ENCODE measurements at places on chromosomes 12 and 14.

DNA sequence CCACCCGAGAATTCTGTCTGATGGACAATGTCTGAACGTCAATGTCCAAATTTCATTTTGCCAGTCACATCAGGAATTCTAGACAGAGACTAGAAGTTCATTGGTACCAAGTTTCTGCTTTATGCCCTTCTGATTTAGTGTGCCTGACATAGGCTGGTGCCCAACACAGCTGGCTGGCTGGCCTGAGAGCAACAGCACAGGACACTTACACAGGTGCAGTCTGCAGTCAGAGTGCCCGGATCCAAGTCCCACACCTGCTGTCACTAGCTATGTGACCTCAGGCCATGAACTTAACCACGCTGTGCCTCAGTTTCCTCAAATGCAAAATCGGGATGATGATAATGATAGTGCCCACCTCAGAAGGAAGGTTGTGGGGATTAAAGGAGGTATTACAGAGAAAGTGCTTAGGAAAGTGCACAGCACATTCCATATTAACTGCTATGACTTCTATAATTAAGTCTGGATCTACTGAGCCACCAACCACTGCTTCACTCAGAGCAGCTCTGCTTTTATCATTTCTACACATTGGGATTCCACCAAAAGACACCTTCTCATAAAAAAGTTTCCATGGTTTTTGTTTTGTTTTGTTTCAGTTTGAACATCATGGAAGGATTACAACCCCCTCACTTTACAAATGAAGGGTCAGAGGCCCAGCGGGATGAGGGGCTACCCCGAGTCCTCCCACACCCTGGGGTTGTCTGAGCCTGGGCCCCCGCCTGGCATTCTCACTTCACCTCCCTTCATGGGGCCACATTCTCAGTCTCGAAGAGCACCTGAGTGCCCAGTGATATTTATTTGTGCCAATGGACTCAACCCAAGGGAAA is 168.8 kb upstream of the BCL2L14 start:
- DNase-seq: no peak

DNA sequence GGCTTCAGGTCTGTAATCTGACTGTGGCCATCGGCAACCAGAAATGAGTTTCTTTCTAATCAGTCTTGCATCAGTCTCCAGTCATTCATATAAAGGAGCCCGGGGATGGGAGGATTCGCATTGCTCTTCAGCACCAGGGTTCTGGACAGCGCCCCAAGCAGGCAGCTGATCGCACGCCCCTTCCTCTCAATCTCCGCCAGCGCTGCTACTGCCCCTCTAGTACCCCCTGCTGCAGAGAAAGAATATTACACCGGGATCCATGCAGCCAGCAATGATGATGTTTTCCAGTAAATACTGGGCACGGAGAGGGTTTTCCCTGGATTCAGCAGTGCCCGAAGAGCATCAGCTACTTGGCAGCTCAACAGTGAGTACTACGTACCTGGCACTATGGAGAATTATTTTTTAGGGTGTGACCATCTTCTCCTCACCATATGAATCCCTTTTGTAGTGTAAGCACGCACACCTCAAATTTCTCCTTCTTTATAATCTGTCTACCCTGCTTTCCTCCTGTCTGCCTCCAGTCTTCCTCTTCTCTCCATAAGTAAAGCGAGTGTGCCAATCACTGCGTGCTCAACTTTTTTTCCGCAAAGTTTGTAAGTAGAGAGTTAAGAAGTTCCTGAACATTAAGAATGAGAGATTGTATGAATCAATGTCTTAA is at the start of gene TPH2:
Gene TPH2 (plus strand): TSS at position 118 of the 658 bp plus-strand sequence. CDS start 142 bp downstream, at position 260.
- peak; percentile 3 for DNase-seq

DNA sequence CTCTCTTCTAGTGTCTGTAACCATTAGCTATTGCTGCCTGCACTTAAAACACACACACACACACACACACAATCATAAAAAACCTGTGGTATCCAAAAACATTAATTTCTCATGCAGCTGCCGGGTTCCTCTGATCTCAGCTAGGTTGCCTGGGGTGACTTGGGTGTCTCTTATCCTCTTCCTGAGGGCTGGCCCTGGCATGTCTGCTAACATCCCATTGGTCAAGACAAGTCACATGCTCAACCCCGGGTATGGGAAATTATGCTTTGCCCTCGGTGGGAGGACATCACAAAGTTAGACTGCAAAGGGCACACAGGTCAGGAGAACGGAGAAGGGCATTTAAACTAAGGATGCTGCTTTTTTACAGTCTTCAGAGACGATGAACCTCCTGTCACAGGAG is 55.7 kb downstream of the TRPV4 start:
- no peak for DNase-seq

GRCh38 chr12:3081091-3081490 is 3.9 kb downstream of the TSPAN9 start:
- DNase-seq: no peak

DNA sequence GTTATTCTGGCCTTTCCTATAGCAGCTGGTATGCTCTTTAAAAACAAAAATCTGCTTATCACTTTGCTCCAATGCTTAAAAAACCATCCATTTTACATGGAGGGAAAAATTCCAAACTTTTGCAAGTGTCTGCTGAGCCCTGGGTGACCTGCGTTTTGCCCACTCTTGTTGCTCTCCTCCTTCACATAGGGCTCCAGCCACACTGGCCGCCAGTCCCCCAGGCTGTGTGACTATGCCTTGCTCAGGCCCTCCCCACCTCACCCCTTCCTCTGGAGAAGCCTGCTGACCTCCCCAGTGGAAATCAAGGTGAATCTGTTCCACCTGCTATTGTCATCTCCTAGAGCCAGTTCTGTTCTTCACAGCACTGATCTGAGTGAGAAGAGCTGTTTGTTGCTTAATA is 126.9 kb downstream of the SLC25A47 start:
- DNase-seq: no peak

- DNase-seq: no peak
These were observed 3.9 kb downstream of the BCAT1 start for GRCh38 chr12:24945039-24945438.

- no peak for DNase-seq
These were observed 84.8 kb downstream of the HELB start for GRCh38 chr12:66387117-66387516.

DNA sequence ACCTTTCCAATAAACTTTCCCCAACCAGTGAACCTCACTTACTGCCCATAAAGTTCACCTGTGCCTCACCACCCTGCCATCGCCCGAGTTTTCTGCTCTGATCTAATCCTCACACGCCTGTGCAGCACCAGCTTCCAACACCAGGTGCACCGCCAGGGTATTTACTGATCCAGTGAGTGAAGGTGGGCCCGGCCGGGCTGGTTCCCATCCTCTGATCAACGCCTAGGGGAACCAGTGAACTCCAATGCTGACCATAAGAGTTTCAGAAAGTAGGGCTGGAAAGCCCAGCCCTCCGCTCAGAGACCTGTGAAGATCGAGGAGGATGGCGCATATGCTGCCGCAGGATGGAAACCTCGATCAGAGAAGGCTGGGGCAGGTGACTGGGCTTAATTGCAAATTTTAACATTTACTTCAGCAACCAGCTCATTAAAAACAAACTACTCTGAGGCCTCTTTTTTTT is 685 bp upstream of the MYL6B start:
- peak; percentile 52 for DNase-seq

GRCh38 chr12:116159593-116160200 is 117.8 kb downstream of the MED13L start:
- DNase-seq: no peak

- no peak for DNase-seq
These were observed 14.4 kb downstream of the IRF2BPL start for GRCh38 chr14:77014004-77014604.

DNA sequence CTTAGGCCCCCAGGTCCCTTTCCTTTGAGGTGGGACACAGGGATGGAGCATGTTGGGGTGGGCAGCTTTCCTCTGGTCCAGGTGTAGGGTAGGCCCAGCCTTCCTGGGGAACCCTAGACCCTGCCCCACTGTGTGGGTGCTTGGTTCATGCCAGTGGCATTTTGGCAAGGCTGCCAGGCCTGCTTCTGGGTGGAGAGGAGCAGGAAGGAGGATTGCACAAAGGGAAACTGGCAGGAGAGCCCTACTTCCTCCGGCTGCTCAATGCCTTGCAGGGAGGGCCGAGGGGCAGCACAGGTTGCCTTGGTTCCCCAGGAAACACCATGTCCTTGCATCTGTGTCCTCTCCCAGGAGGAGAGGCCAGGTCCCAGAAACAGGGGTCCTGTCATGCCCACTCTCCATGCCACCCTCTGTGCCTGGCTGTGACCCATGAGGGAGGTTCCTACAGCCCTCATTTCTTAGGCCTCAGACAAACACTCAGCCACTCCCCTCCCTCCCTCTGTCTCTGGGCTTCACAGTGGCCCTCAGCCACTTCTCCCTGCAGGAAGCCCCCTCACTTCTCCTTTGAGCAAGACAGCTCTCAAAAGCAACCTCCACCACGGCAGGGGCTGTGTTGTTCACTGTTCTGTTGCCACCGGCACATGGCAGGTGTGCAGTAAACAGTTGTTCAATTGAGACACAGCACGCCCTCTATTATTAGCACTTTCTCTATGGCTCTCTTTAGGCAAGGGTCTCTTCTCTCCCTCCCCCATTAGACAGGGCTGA is 6.8 kb upstream of the KRT80 start:
- no peak for DNase-seq

- DNase-seq: no peak
These were observed 1164.0 kb downstream of the TMEM121 start for GRCh38 chr14:106690333-106690891.

GRCh38 chr14:99344051-99344758 is 72.2 kb upstream of the BCL11B start:
- DNase-seq: no peak

GRCh38 chr12:116314477-116314876 is 37.0 kb upstream of the MED13L start:
- DNase-seq: no peak

DNA sequence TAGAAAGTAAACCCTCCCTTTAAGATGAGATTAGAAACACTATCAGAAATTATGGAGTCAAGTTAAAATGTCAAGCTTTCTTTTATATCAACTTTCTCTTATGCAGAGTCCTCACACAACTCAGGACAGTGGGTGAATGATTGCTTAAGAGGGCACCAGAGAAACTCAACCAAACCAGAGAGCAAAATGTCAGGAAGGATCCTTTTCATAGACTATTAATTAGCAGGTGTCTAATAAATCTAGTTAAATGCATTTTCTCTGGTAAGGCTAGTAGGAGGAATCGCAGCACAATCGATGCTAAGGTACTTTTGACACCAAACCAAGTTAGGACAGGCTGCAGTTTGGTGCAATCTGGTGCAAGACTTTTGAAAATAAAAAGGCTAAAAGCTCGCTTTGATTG is 614.7 kb upstream of the FOXG1 start:
- no peak for DNase-seq

- no peak for DNase-seq
These were observed 25.5 kb downstream of the BDKRB1 start for GRCh38 chr14:96281486-96281885.

- DNase-seq: no peak
These were observed 845 bp upstream of the RARG start for GRCh38 chr12:53232646-53233461.

- no peak for DNase-seq
These were observed 13.0 kb upstream of the ITPR2 start for GRCh38 chr12:26845984-26846383.

DNA sequence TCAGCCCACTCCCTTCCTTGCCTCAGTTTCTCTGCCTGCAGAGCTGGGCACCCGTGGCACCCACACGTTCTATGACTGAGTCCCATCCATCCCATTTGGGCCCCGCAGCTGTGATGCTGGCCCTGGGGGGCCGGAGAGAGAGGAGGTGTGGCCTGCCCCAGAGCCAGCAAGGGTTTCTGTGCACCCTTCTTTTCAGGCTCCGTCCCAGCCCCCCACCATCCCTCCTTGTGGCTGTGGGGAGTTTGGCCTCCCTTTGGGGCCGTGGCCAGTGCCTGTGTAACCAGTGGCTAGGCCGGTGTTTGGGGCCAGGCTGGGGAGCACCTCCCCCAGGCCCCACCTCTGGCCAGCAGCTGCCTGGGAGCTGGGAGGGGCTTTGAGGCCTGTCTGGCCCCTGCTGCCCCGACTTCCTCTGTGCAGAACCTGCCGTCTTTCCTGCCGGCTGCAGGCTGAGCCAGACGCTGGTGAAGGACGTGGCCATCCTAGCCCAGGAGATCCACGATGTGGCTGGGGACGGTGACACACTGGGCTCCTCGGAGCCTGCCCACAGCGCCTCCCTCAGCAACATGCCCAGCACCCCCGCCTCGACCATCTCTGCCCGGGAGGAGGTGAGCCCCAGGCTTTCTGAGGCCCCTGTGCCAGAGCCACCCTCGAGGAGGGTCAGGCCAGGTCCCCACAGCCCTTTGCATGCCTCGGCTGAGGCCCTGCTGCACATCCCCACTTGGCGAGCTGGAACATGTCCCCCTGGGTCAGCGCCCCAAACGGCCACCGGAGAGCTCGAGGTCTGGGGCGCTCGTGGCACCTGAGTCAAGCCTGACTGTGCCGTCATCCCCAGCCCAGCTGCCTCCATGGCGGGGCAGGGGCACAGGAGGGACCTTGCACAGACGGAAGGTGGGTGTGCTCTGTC is 27.7 kb downstream of the CEP170B start:
- DNase-seq: no peak

- no peak for DNase-seq
These were observed 139.3 kb downstream of the ADGRD1 start for GRCh38 chr12:131092901-131093603.

- DNase-seq: no peak
These were observed 28.0 kb downstream of the NCOR2 start for GRCh38 chr12:124539084-124540041.

Data from activated CD4-positive, CD25-positive, alpha-beta regulatory T cell (primary cell).